Osteoblast (primary cell): ENCODE measurements at places on chromosomes 3 and 15. TPM values are rescaled to one million over a fixed set of nuclear protein-coding genes. Genes with fewer than 3 reads are reported as not detected.

DNA sequence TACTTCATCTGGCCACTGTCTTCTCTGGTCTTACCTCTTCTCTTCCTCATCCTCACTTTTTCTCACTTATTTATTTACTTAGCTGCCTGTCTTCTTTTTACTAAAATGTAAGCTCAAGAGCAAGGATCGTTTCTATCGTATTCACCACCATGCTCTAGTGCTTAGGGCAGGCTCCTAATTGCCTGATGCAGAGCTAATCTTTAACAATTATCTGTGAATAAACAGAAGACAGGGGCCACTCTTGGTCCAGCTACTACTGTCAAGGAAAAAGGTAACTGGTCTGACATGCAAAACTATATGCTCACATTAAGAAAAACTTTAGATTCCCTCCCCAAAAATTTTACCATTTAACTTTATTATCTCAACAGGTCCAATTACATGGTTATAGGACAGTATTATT is 17.5 kb downstream of the PIK3R4 start:
- DNase-seq = no peak

- DNase-seq = no peak
Measured at GRCh38 chr3:189361103-189361835, 189.5 kb downstream of the TPRG1 start.

P3H2 gene
- total RNA-seq = 8.3 and 13.4 TPM in 2 replicates

GRCh38 chr3:153614140-153614539 is 452.1 kb downstream of the RAP2B start:
- DNase-seq = no peak

GRCh38 chr15:78507831-78508160 is 419 bp downstream of the HYKK start:
- DNase-seq = peak; percentile 88

GRCh38 chr3:72494626-72495025 is 353.6 kb downstream of the SHQ1 start:
- no peak for DNase-seq

- no peak for DNase-seq
Measured at GRCh38 chr15:24662991-24663390, 12.6 kb upstream of the NPAP1 start.
